ENCODE measurements at places on chromosomes 5 and 9.
A peak's percentile ranks its signal among the peaks of the same experiment; 100 is the strongest.

- DNase-seq, result no peak
Observed at GRCh38 chr5:1500411-1501091, 23.2 kb downstream of the LPCAT1 start.

DNA sequence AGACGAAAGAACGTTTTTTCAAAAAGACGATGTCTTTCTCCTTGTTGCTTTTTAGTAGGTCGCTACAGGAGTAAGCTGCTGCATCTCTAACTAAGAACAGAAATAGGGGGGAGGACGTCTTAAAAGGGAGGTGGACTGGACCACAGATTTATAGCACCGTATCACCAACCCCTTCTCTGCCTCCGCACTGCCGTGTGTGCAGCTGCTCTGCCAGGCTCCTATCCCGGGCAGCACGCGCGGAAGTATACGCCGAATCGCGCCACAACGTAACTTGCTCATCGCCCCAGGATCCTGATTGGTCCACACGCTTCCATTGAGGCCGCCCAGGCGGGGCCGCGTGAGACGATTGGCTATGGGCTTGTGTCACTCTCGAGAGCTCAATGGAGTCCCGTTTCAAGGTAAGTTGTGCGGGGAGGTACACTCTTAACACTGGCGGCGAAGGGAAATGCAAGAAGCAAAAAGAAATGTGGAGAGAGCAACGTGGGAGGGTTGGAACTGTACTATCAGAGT, at the start of gene ELAVL2:
TSS of gene ELAVL2 (minus strand) at position 121 of the 510 bp plus-strand sequence. CDS start 64,006 bp downstream, outside the sequence.
- peak; percentile 83 for DNase-seq

DNA sequence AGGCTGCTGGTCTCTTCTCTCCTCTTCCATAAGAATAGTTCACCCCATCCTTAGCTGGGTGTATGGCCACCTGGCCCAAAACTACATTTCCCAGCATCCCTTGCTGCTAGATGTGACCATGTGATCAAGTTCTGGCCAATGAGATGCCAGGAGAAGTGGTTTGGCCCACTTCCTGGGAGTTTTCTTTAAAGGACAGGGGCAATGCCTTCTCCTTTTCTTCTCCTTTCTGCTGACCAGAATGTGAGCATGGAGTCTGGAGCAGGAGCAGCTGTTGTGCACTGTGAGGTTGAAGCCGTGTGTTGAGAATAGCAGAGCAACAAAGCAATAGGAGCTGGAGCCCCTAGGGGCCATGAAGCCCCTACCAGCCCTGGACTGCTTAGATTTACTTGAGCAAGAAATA, 36.8 kb downstream of the C9orf50 start:
- peak; percentile 72 for DNase-seq

DNA sequence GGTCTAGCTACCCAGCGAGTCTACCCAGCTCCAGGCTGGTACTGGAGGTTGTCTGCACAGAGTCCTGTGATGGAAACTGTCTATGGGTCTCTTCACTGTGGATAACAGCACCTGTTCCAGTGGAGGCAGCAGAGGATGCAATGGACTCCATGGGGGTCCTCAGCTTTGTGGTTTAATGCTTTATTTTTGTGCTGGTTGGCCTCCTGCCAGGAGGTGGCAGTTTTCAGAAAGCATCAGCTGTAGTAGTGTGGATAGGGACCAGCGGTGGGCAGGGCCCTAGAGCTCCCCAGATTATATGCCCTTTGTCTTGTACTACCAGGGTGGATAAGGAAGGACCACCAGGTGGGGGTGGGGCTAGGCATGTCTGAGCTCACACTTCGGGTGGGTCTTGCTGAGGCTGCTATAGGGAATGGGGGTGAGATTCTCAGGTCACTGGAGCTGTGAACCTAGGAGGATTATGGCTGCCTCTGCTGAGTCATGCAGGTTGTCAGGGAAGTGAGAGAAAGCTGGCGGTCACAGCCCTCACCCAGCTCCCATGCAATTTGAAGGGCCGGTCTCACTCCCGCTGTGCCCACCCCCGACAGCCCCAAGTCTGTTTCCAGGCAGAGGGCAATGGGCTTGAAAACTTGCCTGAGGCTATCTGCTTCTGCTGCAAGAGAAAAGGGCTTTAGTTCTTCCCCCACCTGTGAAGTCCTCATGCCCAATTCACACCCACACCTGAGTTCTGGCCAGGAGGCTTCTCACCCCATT, 397.1 kb downstream of the TLE1 start:
- no peak for DNase-seq

- no peak for DNase-seq
Observed at GRCh38 chr5:17184588-17184987, 32.8 kb upstream of the BASP1 start.

DNA sequence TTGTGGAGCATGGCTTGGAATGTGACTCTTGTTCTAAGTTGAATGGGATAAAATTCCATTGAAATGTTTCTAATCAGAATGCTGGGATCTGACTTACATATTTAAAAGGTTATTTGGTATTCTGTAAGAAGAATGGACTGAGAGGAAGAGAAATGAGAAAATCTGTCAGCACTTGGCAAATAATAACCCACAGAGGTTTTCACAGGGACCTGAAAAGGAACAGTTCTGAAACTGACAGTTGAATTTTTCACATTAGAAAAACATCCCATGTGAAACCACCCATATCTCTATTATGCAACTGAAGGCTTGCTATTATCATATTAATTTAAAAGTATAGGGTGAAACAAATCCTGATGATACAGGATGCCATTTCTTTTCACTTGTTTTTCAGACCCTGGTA, 302.7 kb downstream of the EPB41L4A start:
- DNase-seq, result no peak

DNA sequence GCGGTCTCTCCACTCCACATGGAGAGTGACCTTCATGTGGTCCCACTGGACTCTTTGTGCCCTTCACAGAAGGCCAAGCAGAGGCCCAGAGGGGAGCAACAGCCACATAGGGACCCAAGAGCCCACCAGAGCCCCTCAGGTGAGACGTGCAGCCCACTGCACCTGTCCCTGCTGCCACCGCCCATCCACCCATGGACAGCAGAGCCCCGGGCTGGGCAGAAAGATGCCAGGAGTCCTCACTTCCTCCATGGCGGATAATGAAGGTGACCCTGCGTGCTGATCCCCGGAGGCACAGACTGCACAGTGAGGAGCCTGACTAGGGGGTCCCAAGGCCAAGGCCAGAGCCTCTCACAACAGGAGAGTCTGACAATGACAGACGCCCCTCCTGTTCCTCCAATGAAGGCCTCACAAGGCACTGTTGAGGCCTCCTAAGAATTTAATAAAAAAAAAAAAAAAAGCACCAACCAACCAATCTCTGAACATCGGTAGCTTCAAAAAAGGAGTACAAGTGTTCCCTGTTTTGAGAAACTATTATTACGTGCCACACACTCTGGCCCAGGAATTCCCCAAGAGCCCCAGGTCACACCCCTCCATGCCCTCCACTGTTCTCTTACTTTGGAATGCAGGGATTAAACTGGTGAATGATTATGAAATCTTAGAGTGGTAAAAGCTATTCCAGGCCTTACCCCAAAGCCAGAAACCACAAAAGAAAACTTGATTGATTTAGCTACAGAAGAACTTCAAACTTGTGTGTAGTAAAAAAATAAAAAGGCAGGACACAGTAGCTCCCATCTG, 2.8 kb upstream of the PPP1R26 start:
- DNase-seq, result no peak

GRCh38 chr9:123359546-123359945, 3.5 kb downstream of the CRB2 start:
- no peak for DNase-seq

GRCh38 chr5:37811866-37812265, 28.0 kb downstream of the GDNF start:
- no peak for DNase-seq

- DNase-seq, result no peak
Observed at GRCh38 chr5:124468671-124469411, 277.6 kb downstream of the ZNF608 start.

DNA sequence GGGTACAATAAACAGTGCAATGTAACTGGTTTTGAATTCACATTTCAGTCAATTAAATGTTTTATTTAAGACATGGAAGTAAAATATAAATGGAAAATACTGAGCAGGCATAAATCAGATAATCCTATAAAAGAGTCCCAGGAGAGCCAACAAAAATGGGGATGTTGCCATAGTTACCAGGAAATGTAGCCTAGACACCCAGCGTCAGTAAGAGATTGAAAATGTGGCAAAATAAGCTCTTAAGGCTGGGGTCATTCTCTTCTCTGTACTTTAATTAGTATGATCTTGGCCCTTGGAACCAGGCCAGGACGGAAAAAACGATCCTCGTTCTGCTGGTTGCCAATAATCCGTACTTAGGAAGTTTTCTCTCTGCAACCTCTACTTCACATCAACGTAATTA, 18.9 kb upstream of the RASEF start:
- DNase-seq, result no peak

DNA sequence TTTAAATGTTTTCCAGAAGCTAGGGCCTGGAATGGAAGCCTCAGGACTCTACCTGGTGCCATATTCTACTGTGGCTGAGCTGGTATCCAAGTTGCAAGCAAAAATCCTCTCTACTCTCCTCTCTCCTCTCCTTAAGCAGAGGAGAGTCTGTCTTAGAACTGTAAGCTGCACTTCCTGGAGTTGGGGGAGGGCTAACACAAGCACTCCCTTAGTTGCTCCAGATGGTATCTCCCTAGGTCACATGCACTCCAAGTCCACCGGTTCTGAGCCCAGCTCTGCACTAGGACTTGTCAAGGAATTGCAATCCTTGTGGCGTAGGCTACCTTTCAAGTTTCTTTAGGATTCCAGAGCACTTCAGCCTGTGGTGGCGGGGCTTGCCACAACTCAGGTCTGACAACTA, 513.9 kb upstream of the RGMB start:
- no peak for DNase-seq

GRCh38 chr5:127999909-128000308, 83.7 kb upstream of the SLC12A2 start:
- no peak for DNase-seq

DNA sequence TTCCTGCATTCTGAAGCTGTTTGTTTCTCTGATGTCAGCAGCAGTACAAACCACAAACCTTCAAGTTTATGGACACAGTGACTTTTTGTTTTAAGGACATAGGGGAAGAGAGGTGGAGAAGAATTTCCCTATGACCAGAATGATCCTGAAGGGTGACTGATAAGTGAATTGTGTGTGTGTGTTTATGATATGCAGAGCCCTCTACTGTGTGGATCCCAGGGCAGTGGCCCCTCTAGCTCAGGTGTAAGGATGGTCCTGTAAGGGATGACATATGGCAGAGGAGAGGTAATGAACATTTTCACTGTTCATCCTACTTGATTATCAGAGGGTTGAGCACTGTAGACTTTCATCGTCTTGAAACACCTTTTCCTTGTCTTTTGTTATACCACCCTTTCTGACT, 30.6 kb upstream of the TMED7 start:
- DNase-seq, result no peak

DNA sequence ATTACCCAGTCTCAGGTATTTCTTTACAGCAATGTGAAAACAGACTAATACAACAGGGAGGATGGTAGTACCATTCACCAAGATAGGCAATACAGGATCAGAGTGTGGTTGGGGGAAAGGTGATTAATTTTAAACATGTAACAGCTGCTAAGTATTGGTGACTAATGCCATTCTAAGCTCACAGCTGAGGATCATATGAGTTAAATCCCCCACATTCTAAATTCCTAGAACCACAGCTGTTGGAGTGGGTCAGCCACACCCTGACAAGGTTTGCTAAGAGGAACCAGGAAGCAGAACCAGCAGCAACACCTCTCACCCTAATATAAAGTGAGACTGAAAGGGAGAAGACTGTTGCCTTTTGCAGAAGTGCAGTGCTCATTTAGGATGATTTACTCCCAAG, 24.8 kb downstream of the HSPB3 start:
- no peak for DNase-seq

- no peak for DNase-seq
Observed at GRCh38 chr5:111248571-111248970, 24.4 kb downstream of the CAMK4 start.
